ENCODE measurements at places on chromosomes 16 and 17.

DNA sequence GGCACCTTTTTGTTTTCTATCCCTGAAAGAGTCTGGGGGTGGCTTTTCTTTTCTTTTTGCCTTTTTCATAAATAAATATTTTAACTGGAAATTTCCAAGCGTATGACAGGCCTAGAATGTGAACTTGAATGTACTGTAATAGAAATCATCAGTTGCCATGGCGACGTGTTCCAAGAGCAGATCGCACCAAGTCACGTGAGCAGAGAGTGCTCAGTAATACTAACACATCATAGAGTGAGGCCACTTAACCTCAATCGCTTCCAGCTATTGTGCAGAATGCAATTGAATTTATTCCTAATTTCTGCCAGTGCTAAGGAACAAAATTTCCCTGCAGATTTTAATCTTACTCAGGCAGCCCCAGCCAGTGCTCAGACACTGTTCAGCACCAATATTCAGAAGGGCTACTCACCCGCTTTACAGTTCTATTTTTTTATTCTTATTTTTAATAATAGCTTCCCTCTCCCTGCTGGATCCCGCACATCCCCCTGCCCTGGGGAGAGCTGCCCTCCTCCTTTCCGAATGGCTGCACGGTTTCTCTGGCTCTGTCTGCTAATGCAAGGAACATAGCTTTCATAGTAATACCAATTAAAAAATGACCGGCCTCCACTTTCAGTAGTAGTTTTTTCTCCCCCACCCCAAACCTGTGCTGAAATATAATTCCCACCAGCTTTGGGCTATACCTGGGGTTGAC lies 26.2 kb upstream of the PMFBP1 start:
- DNase-seq, result no peak

- DNase-seq, result no peak
Measured at GRCh38 chr17:48198950-48199541, 91.5 kb downstream of the SNX11 start.

GRCh38 chr17:15121426-15121825 lies 143.7 kb downstream of the PMP22 start:
- DNase-seq, result no peak

GRCh38 chr17:83174362-83175118 lies 95.1 kb downstream of the METRNL start:
- no peak for DNase-seq

GRCh38 chr16:15783985-15784384 lies 72.8 kb downstream of the MYH11 start:
- no peak for DNase-seq

GRCh38 chr17:19796457-19796856 lies 48.4 kb upstream of the ALDH3A1 start:
- DNase-seq, result no peak

GRCh38 chr17:81142301-81143199 lies 22.8 kb upstream of the PVALEF start:
- DNase-seq, result peak; percentile 63

DNA sequence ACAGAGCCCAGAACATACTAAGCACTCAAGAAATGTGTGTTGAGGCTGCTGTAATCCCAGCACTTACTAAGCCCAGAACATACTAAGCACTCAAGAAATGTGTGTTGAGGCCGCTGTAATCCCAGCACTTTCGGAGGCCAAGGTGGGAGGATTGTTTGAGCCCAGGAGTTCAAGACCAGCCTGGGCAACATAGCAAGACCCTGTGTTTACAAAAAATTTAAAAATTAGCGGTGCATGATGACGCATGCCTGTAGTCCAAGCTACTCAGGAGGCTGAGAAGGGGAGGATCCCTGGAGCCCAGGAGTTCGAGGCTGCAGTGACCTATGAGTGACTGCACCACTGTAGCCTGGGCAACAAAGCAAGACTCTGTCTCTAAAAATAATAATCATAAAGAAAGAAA lies 6.7 kb upstream of the ZDHHC1 start:
- no peak for DNase-seq

DNA sequence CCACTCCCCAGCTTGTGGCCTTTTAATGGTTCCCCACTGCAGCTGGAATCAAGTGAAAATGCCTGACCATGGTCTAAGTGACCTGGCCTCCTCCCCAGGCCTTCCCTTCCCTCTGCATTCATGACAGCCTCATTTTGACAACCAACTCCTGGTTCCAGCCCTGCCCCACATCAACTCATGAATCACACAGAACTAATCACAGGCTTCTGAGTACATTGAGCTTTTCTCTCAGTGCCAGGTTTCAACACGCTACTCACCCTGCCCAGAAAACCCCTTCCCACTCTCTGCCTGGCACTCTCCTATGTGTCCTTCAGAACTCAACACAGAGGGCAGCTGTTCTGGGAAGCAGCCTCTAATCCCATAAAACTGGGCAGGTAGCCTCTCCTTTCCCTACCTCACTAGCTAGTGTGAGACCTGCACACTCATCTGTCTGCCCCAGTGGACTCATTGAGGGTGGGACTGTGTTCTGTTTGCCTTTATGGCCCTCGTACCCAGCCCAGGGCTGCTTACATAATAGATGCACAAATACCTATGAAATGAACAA lies 313.6 kb downstream of the GRIN2A start:
- no peak for DNase-seq

DNA sequence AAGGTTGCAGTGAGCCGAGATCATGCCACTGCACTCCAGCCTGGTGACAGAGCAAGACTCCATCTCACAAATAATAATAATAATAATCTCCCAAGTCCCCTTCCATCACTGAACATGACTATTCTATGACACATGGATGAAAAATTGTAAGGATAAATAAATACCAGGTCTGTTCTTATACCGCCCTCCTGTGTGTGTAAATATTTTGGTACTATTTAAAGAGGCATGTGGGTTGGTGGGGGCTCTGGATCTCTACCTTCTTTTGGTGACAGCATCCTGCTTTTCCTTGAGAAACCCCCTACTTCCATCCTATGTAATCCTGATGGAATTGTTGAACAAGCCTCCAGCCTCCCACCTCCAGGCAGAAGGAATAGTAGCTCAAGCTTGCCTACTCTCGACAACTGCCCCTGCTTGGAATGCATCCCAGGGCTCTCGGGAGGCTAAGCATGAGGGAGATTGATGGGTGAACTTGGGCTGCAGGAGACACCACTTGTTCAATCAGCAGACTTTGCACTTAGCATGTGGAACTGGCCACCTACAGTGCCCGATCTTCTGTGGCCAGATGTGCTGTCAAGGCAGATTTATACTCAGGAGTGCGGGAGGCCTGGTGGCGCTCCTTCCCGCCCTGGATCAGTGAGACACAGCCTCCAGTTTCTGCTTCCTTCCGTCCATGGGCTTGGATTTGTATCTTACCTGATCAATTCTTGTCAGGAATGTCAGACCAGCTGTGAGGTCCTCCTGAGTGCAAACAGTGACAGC lies 287.4 kb downstream of the SLC39A11 start:
- DNase-seq, result no peak

DNA sequence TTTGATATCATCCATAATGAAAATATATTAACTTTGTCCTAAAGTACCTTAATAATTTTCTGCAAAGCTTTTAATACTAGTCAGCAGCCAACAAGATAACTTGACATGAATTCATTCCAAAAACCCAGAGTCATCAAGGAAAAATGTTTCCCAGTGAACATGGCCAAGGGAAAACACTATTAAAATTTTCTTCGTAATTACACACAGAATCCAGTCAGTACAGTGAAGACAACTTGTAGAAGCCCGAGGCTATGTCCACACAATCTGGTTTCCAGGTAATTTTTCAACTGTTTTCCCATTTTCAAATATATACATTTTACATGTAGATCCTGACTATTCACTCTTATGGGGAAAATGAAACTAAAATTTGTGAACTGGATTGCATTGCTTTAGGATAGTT lies 600.9 kb downstream of the CDH8 start:
- no peak for DNase-seq

- DNase-seq, result no peak
Measured at GRCh38 chr17:55436224-55437158, 14.9 kb upstream of the MMD start.

GRCh38 chr16:67443265-67443664 lies 12.3 kb downstream of the HSD11B2 start:
- no peak for DNase-seq

DNA sequence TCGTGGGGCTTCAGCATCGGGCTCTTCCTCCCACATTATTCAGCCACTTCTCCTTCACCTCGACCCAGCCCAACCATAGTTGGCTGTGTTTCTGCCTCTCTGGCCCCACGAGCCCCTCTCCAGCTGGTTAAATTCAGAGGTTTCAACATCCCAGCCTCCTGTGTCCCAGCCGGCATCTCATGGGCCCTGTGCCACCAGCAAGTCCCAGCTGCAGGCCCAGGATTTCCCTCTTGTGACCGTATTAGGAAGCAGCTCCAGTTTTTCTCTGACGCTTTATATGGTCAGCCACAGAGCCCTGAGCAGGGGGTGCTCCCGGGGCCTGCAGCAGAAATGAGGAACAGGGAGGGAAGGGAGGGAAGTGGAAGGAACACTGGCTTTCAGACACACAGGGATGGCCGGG lies 27.4 kb downstream of the MYH11 start:
- DNase-seq, result no peak

- no peak for DNase-seq
Measured at GRCh38 chr16:68764862-68765261, 27.8 kb downstream of the CDH1 start.

- DNase-seq, result no peak
Measured at GRCh38 chr17:76079956-76080767, 1.2 kb downstream of the ZACN start.

GRCh38 chr17:21174186-21174585 lies 39.8 kb downstream of the TMEM11 start:
- DNase-seq, result no peak

DNA sequence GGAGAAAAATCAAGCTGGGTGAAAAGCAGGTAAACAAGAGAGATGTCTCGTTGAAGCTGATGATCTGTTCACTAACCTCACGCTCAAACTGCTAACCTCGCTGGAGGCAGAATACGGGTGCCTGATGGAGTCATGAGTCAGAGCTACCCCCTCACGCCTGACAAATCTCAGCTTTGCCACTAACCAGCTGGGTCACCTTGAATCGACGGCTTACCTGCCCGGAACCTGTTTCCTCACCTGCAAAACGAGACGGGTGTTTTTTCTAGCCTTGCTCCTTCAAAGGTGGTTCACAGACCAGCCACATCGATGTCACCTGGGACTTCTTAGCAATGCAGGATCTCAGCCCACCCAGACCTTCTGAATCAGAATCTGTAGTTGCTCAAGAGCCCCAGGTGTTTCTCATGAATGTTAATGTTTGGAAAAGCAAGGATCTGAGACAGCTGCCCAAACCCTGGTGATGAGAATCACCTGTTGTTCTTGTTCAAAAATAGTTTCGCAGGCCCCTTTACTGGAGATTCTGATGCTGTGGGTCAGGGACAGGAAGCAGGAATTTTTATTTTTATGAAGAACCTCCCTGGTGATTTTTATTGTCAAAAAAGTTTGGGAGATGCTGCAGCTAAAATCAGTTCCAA lies 56.9 kb downstream of the MARCHF10 start:
- no peak for DNase-seq

DNA sequence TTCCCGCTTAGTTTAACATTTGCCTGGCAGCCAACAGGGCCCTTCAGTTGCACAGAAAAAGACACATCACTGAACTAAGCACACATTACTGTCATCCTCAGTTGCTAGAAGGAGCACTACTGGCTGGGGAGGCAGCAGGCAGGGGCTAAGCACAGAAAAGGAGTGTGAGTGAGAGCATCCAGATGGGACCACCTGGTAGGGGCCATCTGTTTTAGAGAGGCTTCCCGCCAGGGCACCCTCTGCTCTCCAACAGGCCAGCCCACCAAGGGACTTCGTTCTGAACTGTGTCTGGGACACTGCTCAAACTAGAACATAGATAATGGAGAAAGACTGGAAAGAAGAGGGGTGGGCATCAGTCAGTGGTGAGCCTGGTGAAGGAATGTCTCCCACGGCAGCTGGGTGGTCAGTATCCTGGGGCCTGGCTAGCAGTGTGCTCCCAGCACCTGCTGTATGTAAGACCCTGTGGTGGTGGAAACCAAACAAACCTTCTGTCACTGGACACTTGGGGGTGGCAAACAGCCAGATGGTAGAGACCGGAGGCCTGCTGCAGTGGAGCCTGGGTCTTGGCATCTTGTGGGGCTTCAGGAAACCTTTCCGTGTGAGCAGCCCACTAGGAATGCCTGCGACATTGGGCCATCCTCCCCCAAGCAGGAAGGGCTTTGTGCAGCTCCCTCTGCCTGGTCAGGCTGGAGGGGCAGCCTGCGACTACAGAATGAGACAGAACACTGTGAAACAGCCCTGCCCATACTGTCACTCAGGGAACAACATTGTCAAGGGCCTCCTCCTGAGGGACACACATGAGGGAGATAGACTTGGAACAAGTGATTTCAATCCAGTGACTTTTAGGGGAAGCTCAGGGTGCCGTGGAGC lies 12.8 kb upstream of the RANGRF start:
- no peak for DNase-seq

DNA sequence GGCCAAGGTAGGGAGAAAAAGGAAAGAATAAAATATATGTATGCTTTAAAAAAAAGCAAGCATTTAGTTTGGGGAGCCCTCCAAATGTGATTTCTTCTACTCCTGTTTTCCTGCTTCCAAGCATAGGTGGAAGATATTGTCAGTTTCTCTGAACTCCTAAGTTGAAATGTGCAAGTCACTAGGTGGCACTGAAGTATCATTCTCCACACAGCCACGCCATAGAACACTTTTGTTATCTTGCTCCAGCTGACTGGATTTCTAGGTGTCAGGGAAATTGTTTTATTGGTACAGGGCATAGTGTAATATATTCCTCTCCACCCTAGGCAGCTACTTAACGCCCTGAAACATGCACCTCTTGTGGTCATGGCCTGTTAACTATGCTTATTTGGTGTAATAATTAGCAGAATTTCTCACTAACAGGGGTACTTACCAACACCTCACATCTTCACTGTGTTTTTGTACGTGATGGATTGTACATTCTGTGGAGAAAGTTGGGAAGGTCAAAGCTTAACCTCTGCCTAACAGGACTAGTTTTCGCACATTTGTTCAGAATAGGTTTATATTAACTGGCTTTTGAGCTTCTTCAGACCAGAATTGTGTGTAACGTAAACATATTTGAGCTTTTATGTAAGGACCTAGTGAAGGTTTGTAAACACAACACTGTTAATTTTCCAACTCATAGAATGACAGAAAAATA lies 69.3 kb downstream of the FTO start:
- no peak for DNase-seq

- no peak for DNase-seq
Measured at GRCh38 chr17:29341726-29342125, 47.8 kb upstream of the NUFIP2 start.

DNA sequence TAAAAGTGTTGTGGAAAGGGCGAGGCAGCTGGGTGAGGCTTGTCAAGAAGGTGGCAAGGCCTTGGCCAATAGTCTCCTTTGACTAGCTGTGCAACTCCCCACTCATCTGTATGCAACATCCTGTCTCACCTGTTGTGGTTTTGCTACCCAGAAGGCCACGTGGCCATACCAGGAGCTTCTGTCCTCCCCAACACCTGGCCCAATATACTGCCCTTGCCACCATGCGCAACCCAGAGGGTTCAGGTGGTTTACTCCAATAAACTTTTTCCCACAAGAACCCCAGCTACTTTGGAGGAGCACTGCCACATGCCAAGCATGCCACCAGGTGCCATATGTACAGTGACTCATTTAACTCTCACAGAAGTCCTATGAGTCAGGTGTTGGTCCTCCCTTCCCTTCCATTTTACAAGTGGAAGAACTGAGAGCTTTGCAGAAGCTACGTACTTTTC lies 10.2 kb downstream of the MYO19 start:
- no peak for DNase-seq

GRCh38 chr16:35731341-35732040 lies 2272.1 kb downstream of the TP53TG3F start:
- no peak for DNase-seq
